OCI-M1 (cell line): ENCODE measurements at places on chromosomes 7 and 10.

DNA sequence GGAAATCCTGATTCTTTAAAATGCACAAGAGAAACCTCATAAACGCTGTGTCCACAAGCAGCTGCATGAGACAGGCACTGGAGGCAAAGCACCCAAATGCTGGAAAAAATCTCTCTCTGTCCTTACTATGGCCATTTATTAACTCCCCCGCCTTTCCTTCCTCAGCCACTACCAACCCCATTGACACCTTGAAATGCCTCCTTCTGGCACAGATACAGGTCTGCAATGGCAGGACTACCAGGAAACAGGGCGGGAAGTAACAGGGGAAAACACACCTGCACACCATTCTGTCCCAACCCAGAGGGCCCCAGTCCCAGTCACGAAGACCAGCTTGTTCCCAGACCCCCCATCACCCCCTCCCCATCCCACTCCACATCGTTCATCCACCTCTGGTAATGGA, 224.3 kb downstream of the PARD3 start:
- DNase-seq: no peak

DNA sequence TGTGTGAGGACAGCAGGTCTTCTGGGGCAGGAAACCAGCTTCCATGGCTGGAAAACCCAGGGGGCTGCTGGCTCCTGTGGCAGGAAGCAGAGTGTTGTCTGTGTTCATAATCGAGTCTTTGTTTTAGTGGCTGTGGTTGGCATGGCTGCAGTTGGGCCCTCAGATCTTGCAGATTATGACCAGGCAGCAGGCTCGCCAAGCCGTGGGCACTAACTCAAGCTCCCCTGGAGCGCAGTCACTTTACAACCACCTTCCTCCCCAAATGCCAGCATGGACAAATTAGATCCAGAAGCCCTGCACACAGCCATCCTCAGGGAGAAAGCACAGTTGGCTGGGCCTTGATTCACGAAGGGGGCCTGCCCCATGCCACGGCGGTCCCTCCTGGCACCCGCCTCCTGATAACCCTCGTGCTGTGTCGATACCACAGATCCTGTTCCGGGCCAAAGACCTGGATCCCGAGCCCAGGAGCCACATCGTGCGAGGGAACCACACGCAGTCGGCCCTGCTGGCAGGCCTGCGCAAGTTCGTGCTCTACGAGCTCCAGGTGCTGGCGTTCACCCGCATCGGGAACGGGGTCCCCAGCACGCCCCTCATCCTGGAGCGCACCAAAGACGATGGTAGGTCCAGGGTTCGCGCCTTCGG, 552.5 kb upstream of the FOXK1 start:
- no peak for DNase-seq

GRCh38 chr7:45509222-45509621, 64.9 kb upstream of the ADCY1 start:
- DNase-seq: no peak

DNA sequence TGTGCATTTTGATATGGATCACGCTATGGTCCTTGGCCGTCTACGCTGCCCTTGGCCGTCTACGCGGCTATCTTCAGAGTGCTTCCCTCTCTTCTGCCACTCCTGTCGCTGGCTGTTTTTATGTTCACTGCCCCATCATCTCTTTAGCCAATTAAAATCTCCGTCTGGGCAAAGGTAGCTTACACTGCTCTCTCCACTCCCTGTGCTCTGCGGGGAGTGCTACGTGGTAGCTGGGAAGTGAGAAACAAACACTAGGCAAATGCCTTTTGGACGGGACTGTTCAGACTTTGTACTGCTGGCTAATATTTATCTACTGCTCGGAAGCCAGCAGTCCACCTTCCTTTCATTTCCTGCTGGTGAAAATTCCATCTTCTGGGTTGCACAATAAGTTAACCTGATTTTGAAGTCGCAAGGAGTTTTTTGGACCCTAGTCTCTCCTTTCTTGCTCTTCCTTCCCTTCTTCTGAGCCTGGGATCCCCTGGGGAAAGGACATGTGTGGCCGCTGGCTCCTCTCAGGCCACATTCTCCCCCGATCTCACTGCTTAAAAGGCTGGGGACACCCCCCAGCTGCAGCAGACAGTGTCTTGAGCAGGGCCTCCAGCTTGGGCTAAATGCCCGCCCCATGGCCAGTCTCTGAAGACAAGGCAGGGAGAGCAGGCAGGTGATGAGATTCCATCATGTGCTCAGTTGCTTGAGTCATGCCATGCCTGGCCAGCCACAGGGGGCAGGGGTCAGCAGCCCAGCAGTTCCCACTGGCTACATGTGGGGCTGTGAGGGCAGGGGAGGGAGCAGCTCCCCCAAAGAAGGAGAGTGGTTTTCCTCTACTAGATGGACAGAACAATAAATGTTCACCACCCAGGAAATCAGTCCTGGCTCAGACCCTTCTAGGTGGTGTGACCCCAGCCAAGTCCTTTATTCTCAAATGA, 25.5 kb upstream of the RBM33 start:
- no peak for DNase-seq

GRCh38 chr7:80722616-80723195, 84.3 kb downstream of the CD36 start:
- no peak for DNase-seq

- no peak for DNase-seq
These were observed 395.7 kb upstream of the FOXK1 start for GRCh38 chr7:4286351-4286750.

- no peak for DNase-seq
These were observed 20.2 kb downstream of the KDM7A start for GRCh38 chr7:140156460-140157080.

- no peak for DNase-seq
These were observed 136.4 kb downstream of the BMPER start for GRCh38 chr7:34041707-34042106.

GRCh38 chr7:52507546-52508255, 527.7 kb upstream of the POM121L12 start:
- DNase-seq: peak; percentile 73

DNA sequence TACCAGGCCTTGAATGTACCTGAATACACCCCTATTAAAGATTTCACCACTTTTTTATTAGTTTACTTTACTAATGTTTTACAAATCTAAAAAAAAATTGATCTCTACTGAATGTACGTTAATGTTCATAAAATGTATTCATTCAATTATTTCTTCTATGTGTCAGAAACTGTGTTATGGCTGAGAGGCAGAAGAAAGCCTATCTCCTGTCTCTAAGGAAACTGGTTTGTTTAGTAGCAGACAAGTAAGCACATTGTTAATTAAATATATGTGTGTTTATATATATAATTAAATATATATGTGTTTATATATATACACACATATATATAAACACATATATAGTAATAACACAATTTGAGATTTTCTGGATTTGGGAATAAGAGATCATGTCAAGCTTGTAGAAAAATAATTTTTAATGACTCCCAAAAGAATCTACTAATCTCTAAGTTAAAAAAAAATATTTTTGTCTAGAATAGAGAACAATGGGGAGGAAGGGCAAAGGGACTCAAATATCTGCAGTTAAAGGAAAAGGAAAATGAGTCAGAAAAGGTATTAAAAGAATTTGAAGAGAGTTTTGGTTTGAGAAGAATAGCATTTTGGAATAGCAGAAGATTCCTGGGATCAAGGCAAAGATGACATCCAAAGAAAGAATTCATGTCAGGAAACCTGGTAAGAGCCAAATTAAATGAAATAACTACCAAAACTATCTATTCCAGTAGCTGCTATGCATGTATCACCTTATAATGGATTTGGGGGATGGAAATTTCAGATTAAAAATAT, 92.1 kb downstream of the CH25H start:
- DNase-seq: no peak

DNA sequence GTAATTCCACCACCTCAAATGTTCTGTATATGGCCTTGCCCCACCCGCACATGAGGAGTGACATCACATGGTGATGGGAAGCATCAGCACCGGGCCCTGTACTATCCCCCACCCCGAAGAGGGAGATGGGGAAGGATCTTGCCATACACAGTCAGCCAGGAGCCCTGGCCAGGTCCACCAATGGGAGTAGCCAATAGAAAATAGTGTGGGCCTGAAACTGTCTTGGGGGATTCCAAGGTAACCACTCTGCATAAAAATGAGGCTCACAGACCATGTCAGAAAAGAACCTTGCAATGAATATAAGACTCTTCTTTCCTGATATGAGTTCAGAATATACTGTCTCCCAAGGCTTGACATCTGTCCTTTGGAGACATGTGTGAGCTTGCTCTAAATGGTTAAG, 51.1 kb downstream of the ADRB1 start:
- DNase-seq: no peak

GRCh38 chr10:27614776-27615175, 110.7 kb downstream of the RAB18 start:
- no peak for DNase-seq

DNA sequence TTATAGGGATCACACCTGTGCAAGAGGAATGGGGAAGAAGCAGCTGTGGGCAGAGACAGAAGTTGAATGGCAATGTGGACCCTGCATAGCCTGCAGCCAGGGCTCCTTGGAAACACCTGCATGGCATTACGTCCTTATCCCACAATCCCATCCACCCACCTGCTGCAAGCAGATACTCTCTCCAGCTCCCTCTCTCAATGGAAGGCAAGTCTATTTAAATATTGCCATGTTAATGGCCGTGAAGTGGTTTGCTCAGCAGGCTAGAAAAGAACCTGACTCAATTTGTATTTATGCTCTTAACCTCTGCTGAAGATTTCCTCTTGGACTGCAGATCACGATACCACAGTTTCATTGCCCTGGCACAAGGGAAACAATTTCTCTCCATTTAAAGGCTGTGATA, 417.0 kb downstream of the TYW1 start:
- no peak for DNase-seq

DNA sequence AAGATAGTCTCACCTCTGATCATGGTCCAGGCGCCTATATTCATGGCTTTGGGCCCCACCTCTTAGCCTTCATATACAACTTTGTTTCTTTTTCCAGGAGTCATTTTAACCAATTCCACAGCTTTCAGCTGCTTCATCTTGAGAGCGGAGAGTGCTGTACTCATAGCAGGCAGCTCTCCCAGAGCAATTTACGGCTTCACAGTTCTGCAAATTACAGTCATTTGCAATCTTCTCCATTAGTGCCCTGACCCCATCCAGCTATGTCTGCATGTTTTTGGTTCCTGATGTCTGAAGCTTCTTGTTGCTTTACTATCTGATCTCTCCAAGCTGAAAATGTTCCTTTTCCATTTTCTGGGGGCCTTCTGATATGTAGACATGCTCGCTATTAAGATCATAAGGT, 18.0 kb upstream of the MEST start:
- no peak for DNase-seq

GRCh38 chr7:66167773-66168387, 37.3 kb upstream of the TPST1 start:
- peak; percentile 51 for DNase-seq

- no peak for DNase-seq
These were observed 56.2 kb downstream of the ARHGAP22 start for GRCh38 chr10:48548531-48549135.

DNA sequence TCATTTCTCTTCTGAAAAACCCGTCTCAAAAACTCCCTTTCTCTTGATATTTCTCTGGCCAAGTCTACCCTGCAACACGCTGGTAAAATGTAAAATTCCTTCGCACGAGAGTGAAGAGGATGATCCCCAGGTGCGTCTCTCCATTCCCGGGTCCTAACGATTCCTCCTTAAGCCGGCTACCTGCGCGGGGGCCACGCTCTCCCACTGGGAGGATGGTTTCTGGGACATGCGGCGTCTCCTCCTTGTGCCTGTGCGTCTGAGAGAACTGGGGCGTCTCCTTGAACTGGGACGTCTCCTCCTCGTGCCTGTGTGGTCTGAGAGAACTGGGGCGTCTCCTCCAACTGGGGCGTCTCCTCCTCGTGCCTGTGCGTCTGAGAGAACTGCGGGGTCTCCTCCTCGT, 149.9 kb downstream of the WDR37 start:
- DNase-seq: no peak

- DNase-seq: no peak
These were observed 44.3 kb upstream of the PPP1R17 start for GRCh38 chr7:31642681-31643115.

GRCh38 chr10:21648040-21648439, 114.0 kb downstream of the MLLT10 start:
- no peak for DNase-seq

DNA sequence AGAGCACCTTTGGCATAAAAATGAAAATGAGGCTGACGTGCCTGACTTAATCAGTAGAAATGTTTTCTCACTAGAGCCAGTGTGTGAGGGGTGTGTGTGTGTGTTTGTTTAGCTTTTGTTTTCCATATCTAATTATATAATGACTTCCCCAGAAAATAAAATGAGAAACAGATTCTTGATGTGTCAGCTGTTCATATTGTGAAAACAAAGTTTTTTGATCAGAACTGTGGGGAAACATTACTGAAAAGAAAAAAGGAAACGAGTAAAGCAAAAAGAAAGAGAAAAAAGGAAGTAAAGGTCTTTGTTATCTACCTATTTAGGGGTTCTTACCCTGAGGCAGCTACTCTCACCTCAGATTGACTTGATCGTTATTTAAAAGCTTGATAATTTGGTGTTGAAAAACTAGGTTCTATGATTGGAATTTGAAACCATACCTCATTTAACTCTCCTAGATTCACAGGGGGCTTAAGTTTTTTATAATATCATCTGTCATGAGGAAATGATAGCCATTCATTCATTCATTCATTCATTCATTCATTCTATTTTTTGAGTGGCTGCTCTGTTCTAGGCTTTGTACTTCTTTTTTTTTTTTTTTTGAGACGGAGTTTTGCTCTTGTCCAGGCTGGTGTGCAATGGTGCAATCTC, 58.0 kb downstream of the CREM start:
- DNase-seq: no peak

GRCh38 chr10:109327266-109327665, 596.0 kb downstream of the XPNPEP1 start:
- no peak for DNase-seq

DNA sequence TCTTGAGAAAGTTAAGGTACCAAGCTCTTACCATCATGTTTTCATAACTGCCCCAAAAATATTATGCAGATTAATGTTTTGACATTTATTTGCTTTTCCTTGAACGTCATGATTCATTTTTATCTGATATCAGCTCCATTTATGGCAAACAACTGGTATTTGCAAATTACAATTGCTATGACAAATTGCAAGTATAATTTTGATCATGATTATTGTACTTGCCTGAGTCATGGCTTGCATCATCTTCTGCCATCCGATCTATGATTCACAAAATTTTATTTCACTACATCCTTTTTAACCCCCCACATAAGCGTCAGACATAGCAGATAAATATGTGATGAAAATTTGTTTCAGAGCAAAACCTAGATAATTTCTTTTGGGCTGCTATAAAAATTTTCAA, 155.0 kb downstream of the STK31 start:
- peak; percentile 4 for DNase-seq

- DNase-seq: no peak
These were observed 220.0 kb downstream of the KIF20B start for GRCh38 chr10:89921403-89921802.
